ENCODE measurements at places on chromosomes 4 and X.
A peak's percentile ranks its signal among the peaks of the same experiment; 100 is the strongest.

DNA sequence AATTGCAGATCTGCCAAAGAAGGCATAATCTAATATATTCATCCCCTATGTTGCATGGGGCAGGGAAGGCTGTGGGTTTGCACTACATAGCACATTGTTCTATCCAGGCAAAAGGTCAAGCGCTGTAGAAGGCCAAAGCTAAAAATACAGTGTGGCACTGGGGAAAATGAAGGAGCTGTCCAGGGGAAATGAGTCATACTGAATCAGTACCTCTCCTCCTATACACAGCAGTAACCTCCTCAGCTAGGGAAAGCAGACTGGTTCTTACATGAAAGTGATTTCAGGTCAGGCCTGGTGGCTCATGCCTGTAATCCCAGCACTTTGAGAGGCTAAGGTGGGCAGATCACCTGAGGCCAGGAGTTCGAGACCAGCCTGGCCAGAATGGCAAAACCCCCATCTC is 31.0 kb upstream of the SLC25A4 start:
- no peak for DNase-seq

DNA sequence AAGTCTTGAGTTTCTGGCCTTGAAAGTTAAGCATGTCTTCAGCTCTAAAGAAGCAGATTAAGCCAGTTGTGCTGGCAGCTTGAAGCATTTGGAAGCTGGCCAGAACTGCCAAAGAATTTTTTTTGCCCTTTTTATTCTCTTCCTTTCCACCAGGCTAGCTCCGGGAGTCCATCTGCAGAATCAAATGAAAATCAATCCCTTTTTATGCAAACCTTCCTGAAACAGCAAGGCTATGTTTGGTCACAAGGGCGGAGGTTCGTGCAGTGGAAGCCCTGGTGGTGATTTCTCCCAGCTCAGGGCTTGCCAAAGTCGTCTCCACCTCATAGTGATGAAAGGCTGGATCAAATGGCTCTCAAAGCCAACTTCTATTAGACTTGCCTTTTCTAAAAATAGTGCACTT is 21.6 kb upstream of the C4orf54 start:
- DNase-seq, result no peak

DNA sequence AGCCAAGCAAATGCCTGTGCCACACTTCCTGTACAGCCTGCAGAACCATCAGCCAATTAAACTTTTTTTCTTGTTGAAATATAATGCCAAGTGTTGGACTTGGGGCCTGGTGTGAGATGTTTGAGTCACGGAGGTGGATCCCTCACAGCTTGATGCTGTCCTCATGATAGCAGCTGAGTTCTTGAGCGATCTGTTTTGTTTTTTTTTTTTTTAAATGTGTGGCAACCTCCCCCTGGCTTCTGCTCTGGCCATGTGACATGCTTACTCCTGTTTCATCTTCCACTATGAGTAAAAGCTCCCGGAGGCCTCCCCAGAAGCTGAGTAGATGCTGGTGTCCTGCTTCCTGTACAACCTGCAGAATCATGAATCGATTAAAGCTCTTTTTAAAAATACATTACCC is 973.3 kb upstream of the FTHL17 start:
- DNase-seq, result no peak

GRCh38 chr4:143559757-143560147 is 46.2 kb downstream of the SMARCA5 start:
- no peak for DNase-seq

GRCh38 chr4:8341691-8342090 is 72.1 kb downstream of the HTRA3 start:
- no peak for DNase-seq

GRCh38 chr4:3372933-3373465 is 68.8 kb upstream of the HGFAC start:
- DNase-seq, result no peak

- no peak for DNase-seq
Measured at GRCh38 chrX:103585411-103586313, at the start of gene TCEAL4. TSS of gene TCEAL4 (plus strand) at chrX:103585515. CDS start at chrX:103586676, 1,161 bp downstream.

DNA sequence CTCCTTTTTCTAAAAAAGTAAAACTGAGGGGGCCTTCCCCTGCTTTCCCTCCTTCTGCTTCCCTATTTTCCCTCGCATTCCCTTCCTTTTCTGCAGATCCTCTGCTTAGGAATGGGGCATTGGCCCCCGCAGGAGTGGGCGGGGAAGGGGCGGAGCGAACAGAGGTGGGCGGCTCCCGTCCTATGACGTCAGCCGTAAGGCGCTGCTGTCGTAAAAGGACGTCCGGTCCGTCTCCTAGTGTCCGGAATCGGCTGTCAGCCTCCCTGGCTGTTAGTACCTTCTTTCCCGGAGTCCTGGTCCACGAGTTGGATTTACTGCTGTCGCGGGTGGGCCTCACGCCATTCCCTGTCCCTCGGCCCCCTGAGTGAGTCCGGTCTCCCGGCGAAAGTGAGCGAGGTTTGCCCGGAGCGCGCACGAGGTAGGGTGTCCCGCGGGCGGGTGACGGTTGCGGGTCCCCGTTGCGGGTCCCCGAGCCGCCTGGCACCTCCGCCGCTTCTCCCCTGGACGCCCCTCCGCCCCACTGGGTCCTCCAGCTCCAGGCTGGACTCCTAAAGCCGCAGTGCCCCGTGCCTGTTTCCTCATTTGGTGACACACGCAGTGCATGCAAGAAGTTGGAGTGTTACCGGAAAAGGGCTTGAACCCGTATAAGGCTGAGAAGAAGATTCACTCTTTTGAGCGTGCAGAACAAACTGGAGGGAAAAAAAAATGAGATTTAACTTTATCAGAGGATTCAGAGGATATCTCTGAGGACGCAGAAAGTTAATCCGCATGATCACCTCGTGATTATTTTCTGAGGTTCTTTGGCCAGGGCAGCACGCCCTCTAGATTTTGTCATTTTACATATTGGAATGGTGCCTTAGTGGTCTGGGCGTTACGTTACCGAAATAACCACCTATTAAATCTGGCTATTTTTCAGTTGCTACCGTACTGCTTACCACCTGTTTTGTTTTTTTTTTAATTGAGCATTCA is at the start of gene ZNF330:
Gene ZNF330, plus strand, starts transcription at position 205 of the 969 bp plus-strand sequence. CDS start 1,477 bp downstream, outside the sequence.
- peak; percentile 87 for DNase-seq

GRCh38 chr4:139962130-139962684 is 191.8 kb downstream of the MAML3 start:
- DNase-seq, result no peak

DNA sequence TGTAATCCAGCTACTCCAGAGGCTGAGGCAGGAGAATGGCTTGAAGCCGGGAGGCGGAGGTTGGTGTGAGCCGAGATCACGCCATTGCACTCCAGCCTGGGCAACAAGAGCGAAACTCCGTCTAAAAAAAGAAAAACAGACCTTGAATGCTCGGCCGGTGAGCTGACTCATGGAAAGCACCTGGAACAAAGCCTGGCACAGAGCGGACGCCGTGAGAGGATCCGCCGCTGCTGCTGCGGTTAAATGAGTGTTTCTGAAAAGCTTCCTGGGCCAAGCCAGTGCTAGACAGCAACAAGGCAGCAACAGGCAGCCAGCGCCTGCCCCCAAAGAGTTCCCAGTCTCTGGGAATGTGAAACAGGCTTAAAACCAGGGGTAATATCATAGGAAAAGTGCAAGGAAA is 186.4 kb downstream of the AFAP1 start:
- no peak for DNase-seq

GRCh38 chrX:13651150-13651549 is 1.8 kb upstream of the TCEANC start:
- no peak for DNase-seq

- no peak for DNase-seq
Measured at GRCh38 chr4:42638993-42639392, 17.9 kb downstream of the ATP8A1 start.

DNA sequence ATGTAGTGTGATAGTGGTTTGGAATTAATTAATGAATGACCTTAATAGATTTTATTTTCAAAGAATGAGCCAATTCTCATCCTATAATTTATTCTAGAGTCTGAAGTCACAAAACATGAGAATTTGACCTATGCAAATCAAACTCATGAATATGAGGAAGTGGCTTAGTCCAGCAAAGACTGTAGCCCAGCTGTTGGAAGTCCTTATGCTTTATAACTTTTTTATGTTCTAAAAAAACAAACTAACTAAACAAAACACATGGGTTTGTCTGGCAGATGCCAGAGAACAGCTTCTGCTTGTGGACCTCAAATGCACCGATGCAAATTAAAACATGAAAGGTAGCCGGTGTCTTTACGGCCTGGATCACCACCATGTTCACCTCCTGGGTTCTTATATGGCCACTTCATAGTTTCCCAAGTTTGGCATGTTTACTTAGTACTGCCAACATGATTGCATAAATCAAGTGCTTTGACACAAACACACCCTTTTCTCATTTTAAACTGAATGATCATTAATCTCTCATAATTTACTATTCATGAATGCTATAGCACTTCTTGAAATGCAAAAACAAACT is 277.4 kb downstream of the PAPSS1 start:
- DNase-seq, result no peak

DNA sequence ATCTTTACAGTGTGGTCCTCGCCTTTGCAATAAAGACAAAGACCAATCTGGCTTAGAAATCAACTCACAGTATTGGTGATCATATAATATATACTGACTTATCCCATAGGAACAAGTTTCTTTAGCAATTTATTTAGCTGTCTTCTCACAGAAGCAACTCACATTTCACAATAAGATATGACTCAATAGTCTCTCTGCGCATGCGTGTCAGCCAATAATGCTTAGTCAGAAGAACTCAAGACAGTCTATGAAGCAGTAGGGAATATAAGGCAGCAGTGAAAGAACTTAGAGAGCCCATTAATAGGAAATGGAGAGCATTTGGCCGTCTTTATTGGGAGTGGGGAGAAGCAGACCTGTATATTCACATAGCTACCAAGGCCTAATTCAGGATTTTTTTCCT is 216.7 kb downstream of the IL13RA2 start:
- no peak for DNase-seq

GRCh38 chrX:97936296-97936695 is 1052.6 kb downstream of the RPA4 start:
- no peak for DNase-seq

DNA sequence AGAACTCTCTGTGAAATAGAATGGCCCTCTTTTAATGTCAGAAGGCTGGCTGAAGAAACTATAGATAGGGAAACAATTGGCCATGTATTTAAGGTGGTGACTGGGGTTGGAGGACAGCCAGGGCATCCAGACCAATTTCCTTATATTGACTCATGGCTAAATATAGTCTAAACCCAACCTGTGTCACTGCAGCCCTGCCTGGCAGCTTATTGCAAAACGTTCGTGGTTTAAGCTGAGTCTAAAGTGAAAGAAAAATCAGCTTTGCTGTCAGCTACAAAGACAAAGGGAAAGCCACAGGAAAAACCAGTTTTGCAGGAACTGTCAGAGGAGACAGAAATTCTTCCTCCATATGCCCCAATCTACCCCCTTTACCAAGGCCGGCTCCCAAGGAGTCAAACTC is 902.8 kb upstream of the NDST4 start:
- DNase-seq, result no peak

DNA sequence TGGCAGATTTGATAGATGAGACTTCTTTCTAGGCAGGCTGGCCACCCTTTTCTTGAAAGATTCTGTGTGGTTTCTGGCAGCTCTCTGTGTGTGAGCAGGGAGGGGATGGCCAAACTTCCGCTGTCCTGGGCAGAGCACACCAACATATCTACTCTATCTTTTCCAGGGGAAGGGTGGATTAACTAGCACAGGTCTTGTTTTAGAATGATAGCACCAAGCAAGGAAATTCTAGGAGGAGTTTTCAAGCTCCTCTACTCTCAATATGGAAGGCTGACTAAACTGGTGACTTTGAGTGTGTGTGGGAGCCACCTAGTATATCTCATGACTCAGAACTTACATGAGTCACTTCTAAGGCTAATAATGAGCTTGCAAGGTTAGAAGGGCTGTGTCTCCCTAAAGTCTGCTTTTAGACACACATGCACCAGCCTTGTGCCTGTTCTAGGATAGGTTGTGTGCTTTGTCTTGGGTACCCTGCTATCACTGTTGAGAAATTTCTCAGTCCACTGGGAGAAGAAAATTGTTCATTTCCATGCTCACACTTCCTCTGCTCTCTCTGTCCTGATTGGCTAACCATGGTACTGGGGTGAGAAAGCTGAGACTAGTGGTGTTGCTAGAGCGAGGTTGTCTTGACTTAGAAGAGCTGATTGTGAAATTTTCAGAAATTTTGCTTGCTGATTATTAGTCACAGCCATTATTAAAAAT is 72.9 kb downstream of the YIPF6 start:
- no peak for DNase-seq

- DNase-seq, result no peak
Measured at GRCh38 chr4:169070071-169070894, 60.2 kb upstream of the CBR4 start.

DNA sequence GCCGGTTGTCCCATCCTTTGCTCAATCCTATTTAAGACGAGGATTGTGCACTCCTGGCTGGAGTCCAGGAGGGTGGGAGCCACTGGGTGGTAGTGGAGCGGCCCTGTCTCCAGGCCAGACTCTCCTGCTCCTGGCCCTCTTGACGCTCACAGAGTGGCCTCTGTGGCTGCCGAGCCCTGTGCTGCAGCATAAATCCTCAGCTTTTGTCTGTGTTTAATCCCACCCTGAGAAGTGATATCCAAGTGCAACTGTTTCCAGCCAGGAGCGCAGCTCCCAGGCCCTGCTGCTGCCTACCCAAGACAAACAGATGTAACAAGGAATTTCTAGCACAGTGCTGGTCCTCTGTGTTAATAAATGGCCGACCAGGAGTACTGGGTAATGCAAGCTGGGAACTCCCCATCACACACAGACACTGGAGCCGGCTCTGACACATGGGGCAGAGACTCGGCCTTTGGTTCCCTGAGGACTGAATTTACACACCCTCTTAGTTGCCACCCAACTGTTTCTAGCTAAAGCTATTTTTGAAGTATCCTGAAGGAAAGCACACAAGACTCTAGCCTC is 85.3 kb downstream of the GATB start:
- no peak for DNase-seq

DNA sequence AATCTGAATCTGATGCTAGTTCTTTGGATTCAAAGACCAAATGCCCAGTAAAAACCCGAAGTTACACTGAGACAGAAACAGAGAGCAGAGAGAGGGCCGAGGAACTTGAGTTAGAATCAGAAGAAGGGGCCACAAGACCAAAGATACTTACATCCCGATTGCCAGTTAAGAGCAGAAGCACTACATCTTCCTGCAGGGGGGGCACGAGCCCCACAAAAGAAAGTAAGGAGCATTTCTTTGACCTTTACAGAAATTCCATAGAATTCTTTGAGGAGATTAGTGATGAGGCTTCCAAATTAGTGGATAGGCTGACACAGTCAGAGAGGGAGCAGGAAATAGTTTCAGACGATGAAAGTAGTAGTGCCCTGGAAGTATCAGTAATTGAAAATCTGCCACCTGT is 309.3 kb downstream of the ANK2 start:
- DNase-seq, result no peak

- no peak for DNase-seq
Measured at GRCh38 chr4:40322811-40323210, 12.3 kb upstream of the CHRNA9 start.

Measured in activated CD8-positive, alpha-beta memory T cell treated with anti-CD3 and anti-CD28 coated beads for 1 hour (primary cell).